ENCODE measurements at places on chromosomes 5 and 9.

- DNase-seq: no peak
Observed at GRCh38 chr5:149418910-149419531, 39.9 kb upstream of the IL17B start.

- DNase-seq: no peak
Observed at GRCh38 chr5:127967323-127967982, 116.1 kb upstream of the SLC12A2 start.

DNA sequence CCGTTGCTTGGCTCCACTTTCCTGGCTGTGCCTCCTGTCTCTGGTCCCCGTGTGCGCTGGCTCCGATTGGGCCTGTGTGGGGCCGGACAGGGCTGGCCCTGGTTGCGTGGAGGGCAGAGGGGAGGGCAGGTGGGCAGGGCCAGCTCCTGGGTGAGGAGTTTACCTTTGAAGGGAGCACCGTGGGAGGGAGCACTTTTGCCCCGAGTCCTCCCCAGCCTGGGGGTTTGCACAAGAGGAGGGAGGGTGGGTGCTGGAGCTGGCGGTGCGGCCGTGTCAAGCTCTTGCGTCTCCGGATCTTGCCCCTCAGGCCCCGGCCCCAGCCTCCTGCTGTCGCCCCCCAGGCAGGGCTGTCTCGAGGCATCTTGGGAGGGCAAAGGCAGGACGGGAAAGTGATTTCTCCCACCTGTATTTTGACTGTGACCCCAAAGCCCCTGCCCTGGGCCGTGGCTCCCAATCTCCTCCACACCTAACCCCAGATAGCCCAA, 48.3 kb upstream of the EXOC3 start:
- DNase-seq: no peak

GRCh38 chr9:75870450-75870849, 20.0 kb upstream of the PCSK5 start:
- DNase-seq: no peak

DNA sequence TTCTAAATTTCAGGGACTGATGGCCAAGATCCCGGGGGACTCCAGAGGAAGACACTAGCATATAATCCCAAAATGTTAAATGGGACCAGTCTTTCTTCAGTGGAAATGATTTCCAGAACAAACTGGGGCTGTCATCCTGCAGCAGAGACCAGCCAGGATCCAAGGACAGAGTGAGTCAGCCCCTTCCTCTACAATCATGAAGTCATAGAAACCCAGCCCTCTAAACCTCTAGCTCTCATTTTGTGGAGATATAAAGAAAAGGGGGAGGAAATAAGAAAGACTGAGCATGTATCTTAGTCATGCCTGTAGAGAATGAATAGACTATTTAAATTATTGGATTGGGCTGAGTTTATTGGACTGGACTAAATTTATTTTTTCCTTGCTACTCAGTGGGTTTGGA, 318.3 kb downstream of the AGTPBP1 start:
- DNase-seq: no peak
